HFFc6 (cell line): ENCODE measurements at places on chromosomes 4 and X. TPM values are rescaled to one million over a fixed set of nuclear protein-coding genes. Genes with fewer than 3 reads are reported as not detected.

Gene PORCN
- total RNA-seq = 9.3 to 10.9 TPM (median 10.8 TPM) in 3 replicates

Gene TXK
- not detected in 3 replicates for total RNA-seq

Gene EPGN
- total RNA-seq = 1.1 to 2.5 TPM (median 1.2 TPM) in 3 replicates

Gene C4orf50
- total RNA-seq = not detected in 2 replicates

Gene NIPAL1
- total RNA-seq = 0.59 to 1.0 TPM (median 0.90 TPM) in 3 replicates

Gene SSX2B
- not detected in 3 replicates for total RNA-seq

DNA sequence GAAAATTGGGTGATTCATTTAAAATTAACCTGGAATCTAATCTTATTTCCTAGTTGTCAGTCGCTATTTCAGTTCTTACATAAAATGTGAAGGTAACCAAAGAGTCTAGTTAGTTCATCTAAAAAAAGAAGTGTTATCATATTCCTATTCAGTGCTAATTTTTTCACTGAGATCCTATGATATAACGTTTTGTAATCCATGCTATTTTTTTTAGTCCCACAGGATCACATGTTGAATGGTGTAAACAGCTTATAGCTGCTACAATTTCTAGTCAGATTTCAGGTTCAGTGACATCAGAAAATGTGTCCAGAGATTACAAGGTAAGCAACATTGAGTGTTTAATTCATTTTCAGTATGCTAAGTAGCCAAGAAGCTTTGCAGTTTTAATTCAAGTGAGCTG lies 5.8 kb downstream of the MTMR1 start:
- H3K27ac ChIP-seq = no peak overlapping the region
- peaks cover 9% of the 10 kb centered on the region for H3K36me3 ChIP-seq

GRCh38 chr4:113591982-113592381 lies 169.6 kb downstream of the CAMK2D start:
- DNase-seq = no peak
- peaks cover 50% of the 10 kb centered on the region for H3K4me1 ChIP-seq
- peaks cover 59% of the 10 kb centered on the region for H3K36me3 ChIP-seq
- peaks cover 3% of the 10 kb centered on the region; the same call in 1 of the 2 replicates for H3K27me3 ChIP-seq

- H3K4me3 ChIP-seq = peak overlapping the region; percentile 29
- H3K27ac ChIP-seq = peak overlapping the region; percentile 91
- H3K36me3 ChIP-seq = peaks cover 44% of the 10 kb centered on the region
- peaks cover 68% of the 10 kb centered on the region for H3K4me1 ChIP-seq
Measured at GRCh38 chr4:98484031-98484430, 174.4 kb downstream of the TSPAN5 start.
